ENCODE measurements at places on chromosomes 7 and 10.

DNA sequence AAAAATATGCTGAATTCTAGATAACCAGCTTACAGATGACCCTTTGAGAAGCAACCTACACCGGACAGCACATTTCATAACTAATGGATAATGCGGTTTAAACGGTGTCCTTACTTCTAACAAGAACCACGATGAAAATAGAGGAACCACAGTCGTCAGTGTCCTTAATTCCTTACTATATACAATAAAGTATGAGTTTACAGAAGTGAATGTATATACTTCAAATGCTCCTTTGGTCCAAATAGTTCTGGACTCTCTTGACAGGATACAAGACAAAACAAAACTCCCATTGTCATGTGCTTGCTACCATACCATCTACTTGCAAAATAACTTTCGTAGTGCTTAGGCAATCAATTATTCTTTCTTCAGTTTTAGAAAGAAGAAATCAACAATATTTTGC is 2.4 kb downstream of the NAMPT start:
- no peak for DNase-seq

- no peak for DNase-seq
These were observed 81.8 kb upstream of the ANKRD1 start for GRCh38 chr10:91002656-91003055.

GRCh38 chr10:65751218-65751617 is 1174.6 kb upstream of the LRRTM3 start:
- DNase-seq, result no peak

- DNase-seq, result no peak
These were observed 31.6 kb downstream of the RBM33 start for GRCh38 chr7:155676052-155676451.

GRCh38 chr10:116007256-116007891 is 265.6 kb downstream of the GFRA1 start:
- no peak for DNase-seq

DNA sequence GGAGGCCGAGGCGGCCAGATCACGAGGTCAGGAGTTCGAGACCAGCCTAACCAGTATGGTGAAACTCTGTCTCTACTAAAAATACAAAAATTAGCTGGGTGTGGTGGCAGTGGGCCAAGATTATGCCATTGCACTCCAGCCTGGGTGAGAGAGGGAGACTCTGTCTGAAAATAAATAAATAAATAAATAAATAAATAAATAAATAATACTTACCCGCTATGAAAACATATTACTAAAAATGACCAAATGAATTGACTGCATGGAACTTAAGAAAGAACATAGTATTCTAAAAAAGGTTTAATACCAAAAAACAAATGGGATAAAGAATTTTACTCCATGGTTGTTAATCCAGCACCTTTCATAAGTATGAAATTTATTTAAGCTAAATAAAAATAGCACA is 305.0 kb downstream of the GATA3 start:
- DNase-seq, result no peak

- DNase-seq, result no peak
These were observed 112.2 kb upstream of the GPR26 start for GRCh38 chr10:123553810-123554430.

DNA sequence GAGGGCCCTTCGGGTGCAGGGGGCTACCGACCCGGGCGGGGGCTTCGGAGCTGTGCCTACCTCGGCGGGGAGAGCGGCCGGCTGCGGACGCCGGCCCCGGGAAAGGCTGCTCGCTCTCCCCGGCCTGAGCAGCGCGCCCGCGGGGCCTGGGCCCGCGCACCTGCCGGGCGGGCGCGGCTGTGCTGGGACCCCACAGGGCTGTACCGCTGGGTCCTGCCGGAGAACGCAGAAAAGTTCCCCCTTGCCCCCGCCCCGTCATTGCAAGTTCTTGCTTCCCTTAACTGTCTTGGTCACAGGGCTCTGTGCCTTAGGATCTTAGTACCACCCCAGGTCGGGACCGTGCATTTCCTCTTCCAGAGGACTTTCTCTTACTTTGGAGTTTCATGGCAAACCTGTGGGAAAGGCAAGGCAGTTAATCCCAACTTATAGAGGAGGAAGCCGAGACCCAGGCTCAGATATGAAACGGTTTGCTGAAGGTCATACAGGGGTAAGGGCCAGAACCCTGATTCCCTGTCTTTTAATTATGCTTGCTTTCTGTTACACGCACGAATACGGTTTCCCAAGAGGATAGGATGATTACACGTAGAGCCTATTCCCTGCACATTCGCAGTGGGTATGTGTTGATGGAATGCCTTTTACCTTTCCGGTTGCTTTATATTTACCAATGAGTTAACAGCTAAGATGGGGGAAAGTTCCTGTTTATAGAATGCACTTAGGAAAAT is 652 bp downstream of the PCGF5 start:
- peak; percentile 45 for DNase-seq

Measured in HAP-1 (cell line).